ENCODE measurements at places on chromosomes 1 and 21. TPM values are rescaled to one million over a fixed set of nuclear protein-coding genes. Genes with fewer than 3 reads are reported as not detected.

DNA sequence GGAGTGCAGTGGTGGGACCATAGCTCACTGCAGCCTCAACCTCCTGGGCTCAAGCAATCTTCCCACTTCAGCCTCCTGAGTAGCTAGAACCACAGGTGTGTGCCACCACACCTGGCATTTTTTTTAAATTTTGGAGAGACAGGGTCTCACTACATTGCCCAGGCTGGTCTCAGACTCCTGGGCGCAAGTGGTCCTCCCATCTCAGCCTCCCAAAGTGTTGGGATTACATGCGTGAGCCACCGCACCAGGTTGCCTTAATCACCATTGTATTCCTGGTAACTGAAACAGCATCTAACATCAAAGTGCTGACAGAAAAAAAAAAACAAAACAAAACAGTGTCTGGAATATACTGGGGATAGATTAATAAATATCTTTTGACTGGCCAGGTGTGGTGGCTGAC is 18.2 kb downstream of the RPL5 start:
- H3K4me3 ChIP-seq = no peak overlapping the region
- DNase-seq = no peak
- no peaks in the 10 kb centered on the region for H3K27me3 ChIP-seq
- peaks cover 3% of the 10 kb centered on the region for H3K4me1 ChIP-seq

DNA sequence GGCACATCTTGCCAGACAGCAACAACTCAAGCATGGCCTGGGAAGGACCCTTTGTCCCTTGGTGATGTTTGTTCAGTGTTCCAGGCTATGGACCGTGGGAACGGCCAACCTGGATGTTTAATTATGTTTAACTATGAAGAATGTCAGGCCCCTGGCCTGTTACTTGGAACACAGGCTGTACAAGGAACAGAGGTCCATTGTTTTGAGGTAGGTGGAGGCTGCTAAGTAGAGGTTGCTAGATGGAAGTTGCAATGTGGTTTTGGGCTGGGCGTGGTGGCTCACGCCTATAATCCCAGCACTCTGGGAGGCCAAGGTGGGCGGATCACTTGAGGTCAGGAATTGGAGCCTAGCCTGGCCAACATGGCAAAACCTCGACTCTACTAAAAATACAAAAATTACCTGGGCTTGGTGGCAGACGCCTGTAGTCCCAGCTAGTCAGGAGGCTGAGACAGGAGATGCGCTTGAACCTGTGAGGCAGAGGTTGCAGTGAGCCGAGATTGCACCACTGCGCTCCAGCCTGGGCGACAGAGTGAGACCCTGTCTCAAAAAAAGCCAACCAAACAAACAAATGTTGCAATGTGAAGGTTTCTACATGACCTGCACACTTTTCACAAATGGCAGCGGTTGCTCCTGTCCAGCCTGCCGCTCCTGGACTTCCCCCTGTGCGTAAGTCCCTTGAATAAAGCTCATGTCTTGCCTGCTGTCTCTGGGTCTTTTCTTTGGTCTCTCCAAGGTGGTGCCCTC is 2.5 kb upstream of the LEFTY1 start:
- DNase-seq = no peak
- H3K36me3 ChIP-seq = no peaks in the 10 kb centered on the region
- H3K4me1 ChIP-seq = peaks cover 11% of the 10 kb centered on the region
- peaks cover 9% of the 10 kb centered on the region for H3K27me3 ChIP-seq
- H3K4me3 ChIP-seq = no peak overlapping the region

- H3K27me3 ChIP-seq = no peaks in the 10 kb centered on the region
- H3K4me3 ChIP-seq = no peak overlapping the region
- DNase-seq = no peak
- H3K36me3 ChIP-seq = no peaks in the 10 kb centered on the region
- peaks cover 34% of the 10 kb centered on the region for H3K4me1 ChIP-seq
- no peak overlapping the region for H3K27ac ChIP-seq
These were observed 19.0 kb upstream of the IRF2BP2 start for GRCh38 chr1:234629026-234629425.

DNA sequence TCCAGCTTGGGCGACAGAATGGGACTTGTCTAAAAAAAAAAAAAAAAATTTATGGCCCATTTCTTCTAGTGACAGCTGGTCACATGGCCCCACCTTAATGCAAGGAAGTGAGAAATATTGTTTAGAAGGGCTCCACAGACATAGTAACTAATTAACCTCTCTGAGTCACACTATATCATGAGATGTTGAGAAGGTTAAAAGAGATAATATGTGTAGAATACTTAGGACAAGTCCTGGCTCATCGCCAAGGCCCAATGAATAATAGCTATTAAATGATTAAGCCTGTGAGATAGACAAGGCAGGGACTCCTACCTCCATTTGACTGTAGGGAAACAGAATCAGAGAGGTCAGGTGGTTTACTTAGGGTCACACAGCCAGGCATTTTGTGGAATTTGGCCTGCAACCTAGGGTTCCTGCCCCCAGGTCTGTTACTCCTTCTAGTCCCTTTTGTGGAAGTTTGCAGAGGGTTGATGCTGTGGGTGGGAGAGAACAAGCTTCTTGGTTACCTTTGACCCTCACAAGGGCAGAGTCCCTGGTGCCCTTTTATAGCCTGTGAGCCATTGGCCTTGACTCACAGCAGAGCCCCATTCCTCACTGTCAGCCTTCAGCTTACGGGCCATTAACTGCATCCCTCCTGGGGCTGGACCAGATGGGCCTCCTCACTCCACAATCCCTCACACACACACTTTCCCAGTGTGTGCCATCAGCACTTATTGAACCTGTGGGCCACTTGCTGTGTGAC is 48.5 kb downstream of the OPRD1 start:
- peaks cover 19% of the 10 kb centered on the region for H3K4me1 ChIP-seq
- H3K27ac ChIP-seq = no peak overlapping the region
- no peak for DNase-seq
- no peak overlapping the region for H3K4me3 ChIP-seq
- peaks cover 2% of the 10 kb centered on the region for H3K27me3 ChIP-seq

GRCh38 chr1:170707959-170708655 is 44.2 kb downstream of the PRRX1 start:
- H3K4me1 ChIP-seq = no peaks in the 10 kb centered on the region
- no peak overlapping the region for H3K27ac ChIP-seq
- no peak for DNase-seq

DNA sequence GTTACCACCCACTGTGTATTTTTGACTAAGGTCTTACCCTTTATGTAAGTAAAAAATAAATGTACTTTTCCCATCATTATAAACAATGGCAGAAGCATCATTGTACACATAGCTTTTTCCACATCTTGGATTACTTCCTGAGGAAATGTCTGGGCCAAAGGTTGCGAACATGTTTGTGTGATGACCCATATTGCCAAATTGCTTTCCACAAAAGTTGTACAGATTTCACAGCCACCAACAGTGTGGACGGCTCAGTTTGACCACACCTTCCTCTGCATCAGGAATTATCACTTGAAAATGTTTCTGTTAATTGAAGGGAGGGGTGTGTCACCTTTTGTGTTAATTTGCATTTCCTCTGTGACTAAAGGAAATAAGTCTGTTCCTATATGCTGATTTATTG is 25.7 kb downstream of the AKNAD1 start:
- no peaks in the 10 kb centered on the region for H3K36me3 ChIP-seq
- no peak overlapping the region for H3K27ac ChIP-seq
- DNase-seq = no peak
- peaks cover 11% of the 10 kb centered on the region for H3K4me1 ChIP-seq
- no peak overlapping the region for H3K4me3 ChIP-seq

DNA sequence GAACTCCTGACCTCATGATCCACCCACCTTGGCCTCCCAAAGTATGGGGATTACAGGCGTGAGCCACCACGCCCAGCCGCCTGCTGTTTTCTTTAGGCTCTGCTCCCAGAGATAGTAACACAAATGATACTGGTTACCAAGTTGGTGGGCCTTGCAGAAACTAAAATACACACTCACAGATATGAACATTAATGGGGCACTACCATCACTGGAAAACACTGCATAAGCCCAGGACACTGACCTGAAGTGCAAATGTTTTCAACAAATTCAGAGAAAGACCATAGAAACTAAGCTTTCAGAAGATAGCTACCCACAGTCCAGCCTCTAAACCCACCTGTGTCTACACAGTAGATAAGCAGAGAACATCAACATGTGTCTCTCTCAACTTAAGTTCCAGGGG is 180.5 kb downstream of the FCRL5 start:
- H3K4me1 ChIP-seq = no peaks in the 10 kb centered on the region
- no peak overlapping the region for H3K27ac ChIP-seq
- no peaks in the 10 kb centered on the region for H3K27me3 ChIP-seq
- no peaks in the 10 kb centered on the region for H3K36me3 ChIP-seq

DNA sequence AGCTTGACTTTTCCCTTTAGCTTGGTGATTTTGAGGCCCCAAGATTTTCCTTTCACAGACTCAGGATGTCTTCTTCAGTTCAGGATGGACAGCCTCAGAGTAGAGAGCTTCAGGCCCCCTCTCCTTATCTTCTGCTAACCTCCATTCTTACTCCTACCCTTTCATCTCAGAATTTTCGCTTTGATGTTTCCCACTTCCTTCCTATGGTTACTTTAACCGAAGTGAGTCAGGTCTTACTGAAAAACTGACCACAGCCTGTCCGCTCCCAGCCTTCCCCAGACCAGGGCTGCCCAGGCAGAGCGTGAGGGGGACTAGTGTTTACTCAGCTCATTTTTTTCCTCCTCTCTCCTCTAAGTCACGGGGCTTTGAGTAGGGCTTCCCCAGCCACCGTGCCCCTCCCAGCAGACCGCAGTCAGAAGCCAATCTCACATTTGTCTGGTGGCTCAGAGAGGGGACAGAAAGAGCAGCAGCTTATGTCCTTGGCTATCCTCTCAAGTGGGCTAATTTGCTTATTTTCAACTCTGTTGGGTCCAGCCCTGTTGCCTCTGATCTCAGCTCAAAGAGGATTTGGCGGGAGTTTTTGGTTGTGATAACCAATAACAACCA is 4.2 kb upstream of the IL19 start:
- no peak overlapping the region for H3K4me3 ChIP-seq

- H3K36me3 ChIP-seq = no peaks in the 10 kb centered on the region
- H3K4me3 ChIP-seq = no peak overlapping the region
- DNase-seq = no peak
- H3K27me3 ChIP-seq = no peaks in the 10 kb centered on the region
- no peak overlapping the region for H3K27ac ChIP-seq
These were observed 13.0 kb upstream of the LDLRAP1 start for GRCh38 chr1:25530186-25531081.

DNA sequence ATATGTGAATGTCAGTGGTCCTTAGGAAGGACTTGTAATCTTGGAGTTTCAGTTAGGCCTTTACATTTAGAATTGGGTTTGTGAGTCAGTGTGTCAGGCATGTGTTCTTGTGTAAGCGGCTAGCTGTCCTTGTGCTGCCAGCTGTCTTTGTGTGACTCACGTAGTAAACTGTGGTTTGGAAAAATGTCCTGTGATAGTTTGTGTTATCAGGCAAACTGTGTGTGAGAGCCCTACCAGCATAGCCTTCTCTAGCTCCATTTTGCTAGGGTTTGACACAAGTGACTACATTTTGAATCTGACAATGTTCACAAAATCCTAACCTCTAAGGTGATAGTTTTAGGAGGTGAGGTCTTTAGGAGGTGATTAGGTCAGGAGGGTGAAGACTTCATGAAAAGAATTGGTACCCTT is 6.9 kb upstream of the SLC35D1 start:
- H3K36me3 ChIP-seq = no peaks in the 10 kb centered on the region
- H3K27ac ChIP-seq = no peak overlapping the region
- H3K4me3 ChIP-seq = no peak overlapping the region
- peaks cover 10% of the 10 kb centered on the region for H3K4me1 ChIP-seq
- peaks cover 14% of the 10 kb centered on the region for H3K27me3 ChIP-seq

DNA sequence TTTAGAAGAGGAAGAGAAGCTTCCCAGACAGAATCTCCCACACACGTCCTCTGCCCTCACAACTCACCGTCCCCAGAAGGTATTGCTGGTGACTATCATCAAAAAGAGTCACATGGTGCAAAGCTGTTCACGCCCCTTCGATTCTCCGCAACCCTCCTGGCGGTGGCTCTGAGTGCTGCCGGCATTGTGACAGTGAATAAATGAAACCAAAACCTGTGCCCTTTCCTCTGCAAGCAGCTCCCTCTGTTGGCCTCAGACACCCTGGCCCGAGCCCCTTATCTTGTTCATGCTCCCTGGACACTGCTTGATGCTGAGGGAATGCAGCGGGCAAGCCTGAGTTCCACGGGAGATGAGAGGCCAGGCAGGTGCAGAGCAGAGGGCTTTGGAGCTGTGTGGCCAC is 510.3 kb downstream of the NPHP4 start:
- DNase-seq = no peak
- peaks cover 65% of the 10 kb centered on the region for H3K27me3 ChIP-seq
- H3K4me1 ChIP-seq = peaks cover 8% of the 10 kb centered on the region
- H3K4me3 ChIP-seq = no peak overlapping the region
- peak overlapping the region; percentile 2 for H3K27ac ChIP-seq

- no peaks in the 10 kb centered on the region for H3K4me1 ChIP-seq
- no peaks in the 10 kb centered on the region for H3K27me3 ChIP-seq
- H3K4me3 ChIP-seq = no peak overlapping the region
These were observed 168.5 kb upstream of the IRF2BP2 start for GRCh38 chr1:234778221-234779159.

DNA sequence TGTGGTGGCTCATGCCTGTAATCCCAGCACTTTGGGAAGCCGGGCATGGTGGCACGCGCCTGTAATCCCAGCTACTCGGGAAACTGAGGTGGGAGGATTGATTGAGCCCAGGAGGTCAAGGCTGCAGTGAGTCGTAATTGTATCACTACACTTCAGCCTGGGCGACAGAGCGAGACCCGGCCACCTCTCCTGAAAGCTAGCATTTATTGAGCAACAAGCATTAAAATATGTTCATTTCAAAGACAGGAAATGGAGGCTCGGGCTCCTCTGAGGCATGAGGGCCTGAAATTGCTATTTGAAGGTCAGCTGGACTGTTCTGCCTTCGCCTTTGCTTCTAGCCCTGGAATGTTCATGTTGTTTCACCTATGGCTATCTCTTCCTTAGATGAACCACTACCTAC is 34.5 kb downstream of the SPATA21 start:
- no peak overlapping the region for H3K27ac ChIP-seq
- no peak overlapping the region for H3K4me3 ChIP-seq
- no peaks in the 10 kb centered on the region for H3K4me1 ChIP-seq
- no peaks in the 10 kb centered on the region for H3K27me3 ChIP-seq
- H3K36me3 ChIP-seq = no peaks in the 10 kb centered on the region
- no peak for DNase-seq

- H3K27me3 ChIP-seq = peaks cover 4% of the 10 kb centered on the region
- H3K4me3 ChIP-seq = peak overlapping the region; percentile 28
- H3K27ac ChIP-seq = no peak overlapping the region
- DNase-seq = no peak
These were observed 98.2 kb downstream of the ATP1A1 start for GRCh38 chr1:116471241-116471640.

- no peak overlapping the region for H3K27ac ChIP-seq
- H3K4me1 ChIP-seq = no peaks in the 10 kb centered on the region
- H3K27me3 ChIP-seq = no peaks in the 10 kb centered on the region
- H3K36me3 ChIP-seq = no peaks in the 10 kb centered on the region
These were observed 158.4 kb upstream of the DPT start for GRCh38 chr1:168887381-168887780.

GRCh38 chr1:107526524-107527198 is 385.8 kb downstream of the NTNG1 start:
- H3K4me1 ChIP-seq = peaks cover 59% of the 10 kb centered on the region
- H3K36me3 ChIP-seq = no peaks in the 10 kb centered on the region
- no peak overlapping the region for H3K4me3 ChIP-seq
- H3K27ac ChIP-seq = no peak overlapping the region

RIPPLY3 gene
- total RNA-seq = 0.93 TPM

TNFRSF18 gene
- total RNA-seq = 0.38 TPM

CACNA1E gene
- 1.7 TPM for total RNA-seq

C1QB gene
- total RNA-seq = not detected

KCNE2 gene
- 1.8 TPM for total RNA-seq

All from type B pancreatic cell (in vitro differentiated cells).